Heart left ventricle (tissue), 16 donors: ENCODE measurements at places on chromosomes 11 and 22. TPM values are rescaled to one million over a fixed set of nuclear protein-coding genes. Genes with fewer than 3 reads are reported as not detected.

Gene PATE2
- polyA plus RNA-seq, result not detected

DNA sequence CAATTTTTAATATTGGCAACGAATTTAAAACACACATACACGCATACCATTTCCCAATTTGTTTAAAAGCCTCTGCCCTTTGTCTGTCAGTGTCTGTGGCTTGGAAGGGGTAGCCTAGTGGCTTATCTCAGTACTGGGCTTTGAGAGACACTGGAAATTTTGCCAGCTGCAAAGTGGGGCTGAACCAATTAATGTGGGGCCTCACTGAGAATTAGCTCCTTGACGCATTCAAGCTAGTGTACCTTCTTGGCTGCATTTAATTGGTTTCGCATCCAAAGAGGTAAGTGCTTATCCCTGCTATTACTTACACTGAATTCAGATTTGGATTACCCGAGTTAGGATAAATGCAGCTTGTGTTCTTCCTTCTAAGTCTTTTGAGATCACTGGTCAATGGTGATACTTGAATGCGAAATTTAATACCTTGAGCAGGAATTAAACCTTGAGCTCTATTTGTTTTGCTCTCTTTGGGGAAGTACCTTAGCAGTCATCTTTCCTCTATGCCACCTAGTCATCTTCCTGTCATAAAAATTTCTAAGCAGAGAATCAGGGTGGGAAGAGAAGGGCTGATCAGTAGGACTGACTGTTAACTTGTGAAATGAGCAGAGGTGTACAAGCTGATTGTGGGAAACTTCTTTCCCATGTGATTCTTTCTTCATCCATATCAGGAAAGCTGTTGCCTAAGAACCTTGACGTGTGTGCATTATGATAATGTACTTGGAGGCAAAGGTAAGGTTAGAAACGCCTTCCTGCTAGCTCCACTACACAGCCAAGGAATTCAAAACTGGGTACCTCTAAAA lies 187.7 kb upstream of the E2F8 start:
- DNase-seq, result no peak

Gene PRG2
- 0.04 TPM for polyA plus RNA-seq

Gene FERMT3
- polyA plus RNA-seq, result 2.8 TPM

DNA sequence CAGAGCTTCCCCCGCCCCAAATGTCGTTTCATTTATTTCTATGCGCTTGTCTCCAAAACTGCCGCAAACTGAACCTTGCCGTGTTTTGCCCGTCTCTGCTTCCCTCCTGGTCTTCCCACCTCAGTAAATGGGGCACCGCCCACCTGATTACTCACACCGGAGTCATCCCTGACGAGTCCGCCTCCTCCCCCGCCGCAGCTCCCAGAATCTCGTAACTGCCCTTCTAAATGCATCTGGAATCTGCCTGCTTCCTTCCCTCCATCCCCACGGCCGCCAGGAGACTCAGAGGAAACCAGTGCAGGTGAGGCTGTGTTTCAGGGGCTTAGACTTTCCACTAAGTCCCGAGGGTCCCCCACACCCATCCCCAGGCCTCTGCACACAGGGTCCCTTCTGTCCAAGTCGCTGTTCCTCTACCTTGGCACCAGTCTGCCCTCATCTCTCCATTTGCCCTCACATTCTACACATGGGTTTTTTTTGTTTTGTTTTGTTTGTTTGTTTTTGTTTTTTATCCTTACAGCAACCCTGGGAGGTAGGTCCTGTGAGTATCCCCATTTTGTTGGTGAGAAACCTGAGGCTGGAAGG lies 62.6 kb upstream of the PHF21B start:
- DNase-seq, result no peak

- DNase-seq, result peak; percentile 81
Observed at GRCh38 chr11:123654566-123655081, at the start of gene SCN3B. Gene SCN3B (minus strand): TSS chr11:123654624. CDS start chr11:123653801, 823 bp downstream.

- DNase-seq, result no peak
Observed at GRCh38 chr11:72724021-72724551, 28.1 kb downstream of the ARAP1 start.

- no peak for DNase-seq
Observed at GRCh38 chr11:125401235-125401634, 94.8 kb downstream of the FEZ1 start.

GRCh38 chr22:43018615-43019014 lies 3.7 kb upstream of the PACSIN2 start:
- DNase-seq, result no peak

- no peak for DNase-seq
Observed at GRCh38 chr11:134207538-134208239, 16.1 kb downstream of the NCAPD3 start.

DNA sequence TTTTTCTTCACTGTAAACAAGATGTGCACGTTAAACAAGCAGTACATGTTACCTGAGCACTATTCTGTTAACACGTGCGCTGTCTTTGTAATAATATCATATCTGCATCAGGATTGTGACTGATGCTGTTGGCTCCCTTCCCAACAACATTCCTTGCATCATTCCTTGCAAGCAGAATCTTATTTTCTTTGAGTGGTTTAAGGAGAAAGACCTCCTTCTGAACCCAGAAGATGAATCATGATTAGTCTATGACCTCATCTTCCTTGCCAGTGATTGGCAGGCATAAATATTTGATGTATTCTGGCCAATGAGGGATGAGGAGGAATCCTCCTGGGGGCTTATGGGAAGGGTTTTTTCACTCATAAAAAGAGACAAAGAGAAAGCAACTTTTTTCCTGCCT lies 46.2 kb downstream of the C11orf71 start:
- no peak for DNase-seq

DNA sequence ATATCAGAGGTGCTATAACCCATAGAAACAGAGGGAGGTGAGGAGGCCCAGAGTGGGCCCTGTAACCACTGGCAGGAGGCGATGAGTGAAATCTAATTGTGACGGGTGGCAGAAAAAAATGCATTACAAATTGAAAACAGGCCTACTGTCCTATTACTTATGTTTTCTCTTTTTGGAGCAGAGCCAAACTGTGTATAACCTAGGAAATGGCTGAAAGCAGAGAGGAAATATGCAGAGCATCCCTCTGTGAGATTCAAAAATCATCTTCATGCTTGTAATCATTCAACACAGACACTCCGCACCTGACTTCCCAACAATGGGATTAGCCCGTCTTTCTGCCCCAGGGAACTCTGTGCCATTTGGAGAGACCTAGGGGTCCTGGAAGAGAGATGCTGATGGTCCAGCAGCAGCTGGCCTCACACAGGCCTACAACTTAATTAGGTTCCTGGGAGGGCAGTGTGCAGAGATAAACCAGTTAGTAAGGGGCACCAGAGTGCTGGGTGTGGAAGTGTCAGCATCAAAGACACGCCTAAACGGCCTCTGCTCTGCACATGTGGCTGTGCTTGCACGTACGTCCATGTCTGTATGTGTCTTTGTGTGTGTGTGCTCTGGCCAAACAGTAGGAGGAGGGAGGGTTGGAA lies 41.8 kb downstream of the MAP6 start:
- DNase-seq, result no peak

GRCh38 chr22:26050079-26050478 lies 119.2 kb upstream of the SEZ6L start:
- no peak for DNase-seq

GRCh38 chr11:92886243-92886905 lies 83.1 kb upstream of the MTNR1B start:
- DNase-seq, result no peak

DNA sequence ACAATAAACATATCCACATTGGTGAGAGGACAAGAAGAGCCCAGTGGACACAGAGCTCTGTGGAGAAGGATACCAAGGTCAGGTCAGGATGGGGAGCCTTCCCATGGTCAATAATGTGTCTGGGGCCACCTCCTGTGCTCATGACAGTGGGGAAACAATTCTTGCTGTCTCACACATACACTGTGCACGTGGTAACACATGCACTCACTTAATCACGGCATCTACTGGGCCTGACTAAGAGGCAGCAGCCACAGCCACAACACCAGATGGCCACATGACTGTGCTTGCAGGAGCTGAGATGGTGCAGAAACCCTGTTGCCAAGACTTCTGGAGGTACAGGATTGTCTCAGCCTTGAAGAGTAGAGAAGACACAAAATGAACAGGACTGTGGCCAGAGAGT lies 28.6 kb downstream of the C22orf42 start:
- no peak for DNase-seq

DNA sequence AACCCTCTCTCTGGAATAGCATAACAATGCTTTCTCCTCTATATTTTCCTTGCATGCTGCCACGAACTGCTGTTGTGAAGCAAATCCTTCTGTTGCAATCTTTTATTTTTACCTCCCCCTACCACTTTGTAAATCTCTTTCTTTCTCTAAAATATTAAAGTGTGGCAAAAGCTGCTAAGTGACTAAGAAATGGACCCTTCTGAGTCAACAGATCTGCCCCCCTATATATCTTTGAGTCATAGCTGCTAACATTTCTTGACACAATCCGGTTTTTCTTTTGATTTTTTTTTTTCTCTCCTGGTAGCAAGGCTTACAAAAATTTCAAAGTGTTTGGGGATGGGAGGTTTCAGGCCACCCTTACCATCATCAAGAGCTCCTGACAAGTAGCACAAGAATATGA lies 39.0 kb upstream of the KIRREL3 start:
- DNase-seq, result no peak

Gene MRGPRF
- 4.9 TPM for polyA plus RNA-seq

Gene C11orf54
- polyA plus RNA-seq, result 22.6 TPM

DNA sequence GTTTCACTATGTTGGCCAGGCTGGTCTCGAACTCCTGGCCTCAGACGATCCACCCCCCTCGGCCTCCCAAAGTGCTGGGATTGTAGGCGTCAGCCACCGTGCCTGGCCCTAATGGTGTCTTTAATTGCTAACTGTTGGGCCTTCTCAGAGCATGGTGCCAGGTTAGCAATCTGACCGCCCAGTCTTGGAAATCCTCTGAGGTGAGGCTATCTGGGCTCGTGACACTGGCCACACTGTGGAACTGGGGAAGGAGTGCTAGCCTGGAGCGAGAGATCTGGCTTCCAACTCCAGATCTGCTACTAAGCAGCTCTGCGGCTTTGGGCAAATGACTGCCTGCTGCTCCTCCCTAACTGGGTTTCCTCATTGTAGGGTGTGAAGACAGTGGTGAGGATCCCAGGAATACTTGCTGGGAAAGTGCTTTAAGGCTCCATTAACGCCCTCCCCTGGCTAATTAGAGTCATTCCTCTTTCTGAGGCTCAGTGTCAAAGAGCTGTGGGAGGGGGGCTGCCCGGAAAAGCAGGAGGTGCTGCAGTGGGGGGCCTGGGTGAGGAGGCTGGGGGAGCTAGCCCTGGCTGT lies 35.4 kb downstream of the CHRDL2 start:
- DNase-seq, result no peak

- DNase-seq, result no peak
Observed at GRCh38 chr22:33049119-33049729, 9.0 kb downstream of the SYN3 start.

GRCh38 chr11:122440811-122441665 lies 214.5 kb upstream of the UBASH3B start:
- peak; percentile 72 for DNase-seq
